ENCODE measurements at places on chromosomes 6 and 20.

- DNase-seq, result no peak
Measured at GRCh38 chr6:13615792-13616120, 621 bp downstream of the NOL7 start.

GRCh38 chr6:30741789-30742315 lies 635 bp downstream of the FLOT1 start:
- DNase-seq, result no peak

DNA sequence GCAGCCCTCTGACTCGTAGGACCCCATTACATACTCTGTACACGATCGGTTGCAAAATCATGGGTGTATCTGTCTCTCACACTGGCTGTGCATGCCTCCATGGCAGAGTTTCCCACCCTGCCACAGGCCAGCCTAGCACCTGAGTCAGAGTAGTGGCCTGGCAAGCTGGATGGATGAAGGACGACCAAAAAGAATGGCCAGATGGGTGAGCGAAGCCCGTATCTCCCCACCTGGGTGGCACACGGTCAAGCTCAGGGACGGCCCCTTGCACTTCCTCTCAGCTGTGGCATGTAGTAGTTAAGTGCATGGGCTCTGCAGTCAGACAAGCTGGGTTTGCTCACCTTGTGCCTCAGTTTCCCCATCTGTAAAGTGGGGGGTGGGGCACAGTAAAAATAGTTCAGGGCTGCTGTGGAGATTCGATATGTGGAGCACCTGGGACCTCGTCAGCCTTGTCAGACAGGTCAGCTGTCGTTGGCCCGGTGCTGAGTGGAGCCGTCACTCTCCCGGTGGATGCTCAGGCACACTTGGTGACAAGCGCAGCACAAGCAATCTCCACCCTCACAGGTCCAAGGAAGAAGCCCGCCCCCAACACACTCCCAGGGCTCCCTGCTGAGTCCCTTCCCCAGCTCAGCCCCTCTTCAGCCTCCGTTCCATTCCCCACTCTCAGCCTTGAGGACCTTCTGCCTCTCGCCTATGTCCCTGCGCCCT lies 12.6 kb downstream of the CPNE5 start:
- DNase-seq, result no peak

DNA sequence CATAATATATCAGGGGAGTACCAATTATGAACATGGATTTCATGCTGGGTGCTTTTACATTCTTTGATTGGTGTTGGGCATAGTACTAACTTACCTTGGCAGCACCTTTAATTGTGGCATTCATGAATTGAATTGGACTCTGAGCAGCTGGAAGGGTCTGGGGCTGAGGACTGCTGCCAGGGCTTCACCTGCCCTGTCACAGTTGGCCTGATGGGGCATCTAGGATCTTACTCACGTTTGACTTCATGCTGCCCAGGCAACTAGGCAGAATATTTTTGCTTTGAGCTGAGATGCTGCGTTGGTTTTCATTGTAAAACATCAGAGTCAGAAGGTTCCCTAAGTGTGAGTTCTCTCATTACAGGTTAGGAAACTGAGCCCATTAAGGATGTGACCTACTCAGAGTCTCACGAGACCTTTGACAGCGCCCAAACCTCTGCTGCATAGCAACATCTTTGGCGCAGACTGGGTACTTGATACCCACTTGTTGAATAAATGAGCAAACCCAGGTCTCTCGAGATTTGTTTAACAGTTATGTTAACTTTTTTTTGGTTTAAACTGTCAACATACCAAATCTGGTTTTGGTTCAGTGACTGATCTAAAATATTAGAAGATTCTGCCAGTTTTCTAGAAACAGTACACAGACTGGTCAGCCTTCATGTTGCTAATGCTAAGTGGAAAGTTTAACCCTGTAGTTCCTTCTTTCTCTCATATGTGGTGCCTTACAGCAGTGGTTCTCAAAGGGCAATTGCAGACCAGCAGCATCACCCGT lies 104.9 kb downstream of the TCP11 start:
- no peak for DNase-seq

DNA sequence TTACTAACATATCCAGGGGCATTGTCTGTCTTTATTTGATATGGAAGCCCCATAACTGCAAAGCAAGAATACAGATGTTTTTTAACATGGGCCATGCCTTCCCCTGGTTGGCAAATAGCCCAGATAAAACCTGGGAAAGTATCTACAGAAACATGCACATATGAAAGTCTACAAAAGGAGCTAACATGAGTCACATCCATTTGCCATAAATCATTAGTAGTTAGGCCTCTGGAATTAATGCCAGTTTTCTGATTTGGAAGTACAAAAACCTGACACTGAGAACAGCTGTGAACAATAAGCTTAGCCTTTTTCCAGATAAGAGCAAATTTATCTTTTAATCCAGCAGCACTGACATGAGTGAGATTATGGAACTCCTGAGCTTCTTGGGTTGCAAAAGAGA lies 418.0 kb upstream of the IMPG1 start:
- no peak for DNase-seq

- DNase-seq, result no peak
Measured at GRCh38 chr20:1299522-1299921, 29.4 kb downstream of the SDCBP2 start.

DNA sequence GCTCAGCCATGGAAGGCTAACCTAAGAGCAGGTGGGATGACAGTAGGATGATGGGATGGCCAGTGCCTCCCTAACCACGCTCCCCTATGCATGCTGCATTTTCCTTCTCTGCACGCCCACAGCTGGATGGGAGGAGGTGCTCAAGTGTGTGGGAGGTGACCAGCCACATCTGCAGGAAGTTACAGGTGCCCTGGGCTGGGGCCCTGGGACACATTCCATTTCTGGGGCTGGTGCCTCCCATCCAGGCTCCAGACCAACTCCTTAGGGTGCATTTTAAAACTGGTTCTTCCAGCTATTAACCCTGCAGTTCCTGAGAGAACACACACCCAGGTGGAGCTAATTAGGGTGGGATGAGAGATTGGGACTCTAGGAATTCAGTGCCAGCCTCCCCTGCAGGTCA lies 135.3 kb upstream of the ARMC2 start:
- DNase-seq, result no peak

DNA sequence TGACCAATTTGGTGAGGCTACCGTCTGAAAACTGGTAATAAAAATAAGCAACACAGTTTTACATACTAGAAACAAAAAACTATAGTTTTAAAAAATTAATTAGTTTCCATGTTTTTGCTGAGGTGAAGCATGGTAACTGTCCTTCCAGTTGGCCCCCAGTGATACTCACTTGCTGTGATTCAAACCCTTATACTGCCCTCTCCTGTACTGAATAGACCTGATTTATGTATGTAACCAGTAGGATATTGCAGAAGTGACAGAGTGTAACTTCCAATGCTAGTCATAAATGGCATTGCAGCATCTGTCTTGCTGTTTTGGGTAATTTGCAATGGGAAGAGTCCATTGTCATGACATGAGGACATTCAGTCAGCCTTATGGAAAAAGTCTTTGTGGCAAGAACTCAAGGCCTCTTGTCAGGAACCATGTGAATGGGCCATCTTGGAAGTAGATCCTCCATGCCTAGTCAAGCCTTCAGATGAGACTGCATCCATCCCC lies 8.9 kb upstream of the CHD6 start:
- DNase-seq, result no peak
